Hematopoietic multipotent progenitor cell (in vitro differentiated cells): ENCODE measurements at places on chromosomes 4 and X. TPM values are rescaled to one million over a fixed set of nuclear protein-coding genes. Genes with fewer than 3 reads are reported as not detected.

AMTN gene
- total RNA-seq: not detected

C1QTNF7 gene
- total RNA-seq: not detected

MND1 gene
- total RNA-seq: 0.54 TPM

CENPVL1 gene
- total RNA-seq: 0.54 TPM

SPANXC gene
- not detected for total RNA-seq

GAGE13 gene
- not detected for total RNA-seq

NWD2 gene
- under 0.01 TPM for total RNA-seq

PITX2 gene
- total RNA-seq: not detected
